ENCODE measurements at places on chromosomes 12 and 14. TPM values are rescaled to one million over a fixed set of nuclear protein-coding genes. Genes with fewer than 3 reads are reported as not detected.

Gene GLT8D2
- not detected for total RNA-seq

Gene FOXN4
- total RNA-seq, result not detected

Gene KRT73
- total RNA-seq, result not detected

DNA sequence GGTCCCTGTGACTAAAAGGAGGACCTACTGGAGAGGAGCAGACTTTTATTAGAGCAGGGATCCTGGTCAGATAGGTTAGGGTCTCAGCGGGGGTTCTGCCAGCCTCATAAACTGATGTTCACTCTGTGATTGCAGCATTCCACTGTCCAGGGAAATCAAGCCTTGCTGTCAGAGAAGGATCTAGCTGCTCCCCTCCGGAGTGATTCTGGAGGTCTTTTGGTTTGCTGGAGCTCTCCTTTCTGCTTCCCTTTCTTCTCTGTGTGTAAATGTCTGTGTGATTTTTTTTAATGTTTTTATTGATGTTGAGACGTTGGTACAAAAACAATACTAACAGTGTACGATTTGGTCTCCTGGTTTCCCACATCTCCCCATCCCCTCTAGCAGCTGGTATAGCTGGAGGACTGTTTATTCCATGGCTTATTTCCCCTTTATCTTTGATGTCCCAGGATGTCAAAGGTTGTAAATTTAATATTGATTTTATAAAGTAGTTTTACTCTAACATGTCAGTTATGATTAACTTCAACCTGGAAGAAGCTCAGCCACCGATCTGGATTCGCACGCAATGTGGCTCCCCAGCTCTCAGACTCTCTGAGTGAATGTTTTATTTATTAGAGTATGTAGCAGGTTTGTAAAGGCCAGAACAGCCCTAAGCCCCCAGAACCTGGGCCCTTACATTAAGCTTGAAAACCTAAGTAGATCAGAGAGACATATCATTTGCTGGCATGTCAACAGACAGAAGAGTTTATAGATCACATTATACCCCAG, 202.3 kb upstream of the G2E3 start:
- no peak for DNase-seq

GRCh38 chr12:91091916-91092715, 19.2 kb downstream of the LUM start:
- DNase-seq, result no peak

DNA sequence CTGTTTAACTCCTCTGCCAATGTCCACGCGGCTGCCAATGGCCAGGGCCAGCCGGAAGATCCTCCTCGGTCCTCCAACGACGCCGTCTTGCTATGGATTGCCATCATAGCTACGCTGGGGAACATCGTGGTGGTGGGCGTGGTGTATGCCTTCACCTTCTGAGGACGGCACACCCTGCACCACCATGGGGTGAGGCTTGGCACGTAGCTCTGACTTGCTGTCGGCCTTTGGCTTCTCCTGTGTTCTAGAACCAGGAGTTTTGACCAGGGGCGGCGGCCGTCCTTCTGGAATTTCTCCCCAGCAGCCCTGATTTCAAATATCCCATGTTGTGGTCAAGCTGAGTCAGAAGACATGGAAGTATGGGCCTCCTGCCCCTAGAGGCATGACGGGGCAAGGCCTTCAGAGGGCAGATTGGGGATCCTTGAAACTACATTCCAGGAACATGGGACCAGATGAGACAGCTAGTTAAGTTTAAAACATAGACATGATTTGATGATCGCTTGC, 47.5 kb downstream of the C14orf132 start:
- DNase-seq, result no peak
